Type B pancreatic cell (in vitro differentiated cells): ENCODE measurements at places on chromosomes 2 and 18.
A peak's percentile ranks its signal among the peaks of the same experiment; 100 is the strongest.

GRCh38 chr2:180578441-180578840 lies 402.0 kb upstream of the UBE2E3 start:
- no peak overlapping the region for H3K27ac ChIP-seq
- no peaks in the 10 kb centered on the region for H3K27me3 ChIP-seq
- DNase-seq: no peak
- no peaks in the 10 kb centered on the region for H3K36me3 ChIP-seq
- no peaks in the 10 kb centered on the region for H3K4me1 ChIP-seq
- H3K4me3 ChIP-seq: no peak overlapping the region

DNA sequence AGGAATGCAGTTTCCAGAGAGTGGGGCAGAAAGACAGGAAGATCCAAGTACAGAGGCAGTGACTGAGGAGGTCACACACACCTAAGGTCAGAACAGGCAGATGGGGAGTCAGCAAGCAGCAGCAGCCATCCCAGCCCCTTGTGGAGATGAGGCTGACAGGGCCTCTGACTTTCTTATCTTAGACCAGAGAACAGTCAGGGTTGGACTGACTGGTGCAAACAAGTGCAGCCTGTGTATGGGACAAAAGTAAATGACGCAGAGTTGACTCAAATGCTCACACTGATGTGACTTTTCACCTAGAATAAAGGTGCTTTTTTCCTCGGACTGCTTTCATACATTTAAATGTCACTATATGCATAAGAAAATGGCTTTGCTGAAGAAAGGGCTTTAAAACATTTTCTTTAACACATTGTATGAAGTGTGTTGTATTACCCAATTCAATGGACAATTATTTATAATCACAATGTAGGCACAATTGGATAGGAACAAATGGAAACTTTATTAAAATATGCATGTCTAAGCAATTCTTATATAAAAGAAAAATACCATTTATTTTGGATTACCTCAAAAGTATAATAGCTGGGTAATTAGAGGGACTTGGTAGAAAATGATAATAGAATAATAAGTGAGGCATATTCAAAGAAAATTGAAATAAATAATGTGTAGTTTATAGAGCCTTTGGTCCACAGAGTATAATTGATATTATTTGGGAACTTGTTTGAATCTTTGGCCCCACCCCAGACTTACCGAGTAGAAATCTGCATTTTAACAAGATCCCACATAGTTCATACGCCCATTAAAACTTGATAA lies 1321.5 kb upstream of the CELF4 start:
- H3K36me3 ChIP-seq: no peaks in the 10 kb centered on the region
- no peaks in the 10 kb centered on the region for H3K27me3 ChIP-seq
- no peaks in the 10 kb centered on the region for H3K4me1 ChIP-seq
- no peak for DNase-seq
- H3K4me3 ChIP-seq: no peak overlapping the region
- H3K27ac ChIP-seq: no peak overlapping the region

DNA sequence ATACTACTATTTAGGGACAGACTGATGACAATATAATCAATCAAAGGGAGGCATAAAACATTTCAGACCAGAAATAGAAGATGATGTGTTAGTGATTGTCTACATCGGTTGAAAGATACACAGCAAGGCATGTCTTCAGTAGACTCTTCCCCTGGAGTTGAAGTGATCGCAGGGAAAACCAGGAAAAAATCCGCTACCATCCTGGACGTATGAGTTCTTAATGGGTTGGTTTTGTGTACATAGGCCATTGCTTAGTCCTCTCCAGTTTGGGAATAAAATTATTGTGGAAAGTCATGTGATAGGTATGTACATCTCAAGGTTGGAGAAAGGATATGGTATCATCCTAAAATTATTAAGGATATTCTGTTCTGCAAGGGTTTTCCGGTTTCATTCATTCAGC lies 4.3 kb downstream of the APCDD1 start:
- H3K4me3 ChIP-seq: peak overlapping the region; percentile 87
- no peaks in the 10 kb centered on the region for H3K27me3 ChIP-seq
- peak overlapping the region; percentile 39 for H3K27ac ChIP-seq
- peaks cover 31% of the 10 kb centered on the region for H3K36me3 ChIP-seq

- no peaks in the 10 kb centered on the region for H3K36me3 ChIP-seq
- H3K27ac ChIP-seq: peak within 1 kb of the TSS; percentile 94
- H3K4me1 ChIP-seq: peaks cover 21% of the 10 kb centered on the region
- H3K27me3 ChIP-seq: no peaks in the 10 kb centered on the region
- DNase-seq: peak; percentile 92
Measured at GRCh38 chr2:158456309-158457066, at the start of the genes CCDC148 and PKP4. TSS of gene CCDC148 (minus strand) at chr2:158456753. CDS start at chr2:158456439, 314 bp downstream. TSS of gene PKP4 (plus strand) at chr2:158456952. CDS start at chr2:158533185, 76,233 bp downstream.

DNA sequence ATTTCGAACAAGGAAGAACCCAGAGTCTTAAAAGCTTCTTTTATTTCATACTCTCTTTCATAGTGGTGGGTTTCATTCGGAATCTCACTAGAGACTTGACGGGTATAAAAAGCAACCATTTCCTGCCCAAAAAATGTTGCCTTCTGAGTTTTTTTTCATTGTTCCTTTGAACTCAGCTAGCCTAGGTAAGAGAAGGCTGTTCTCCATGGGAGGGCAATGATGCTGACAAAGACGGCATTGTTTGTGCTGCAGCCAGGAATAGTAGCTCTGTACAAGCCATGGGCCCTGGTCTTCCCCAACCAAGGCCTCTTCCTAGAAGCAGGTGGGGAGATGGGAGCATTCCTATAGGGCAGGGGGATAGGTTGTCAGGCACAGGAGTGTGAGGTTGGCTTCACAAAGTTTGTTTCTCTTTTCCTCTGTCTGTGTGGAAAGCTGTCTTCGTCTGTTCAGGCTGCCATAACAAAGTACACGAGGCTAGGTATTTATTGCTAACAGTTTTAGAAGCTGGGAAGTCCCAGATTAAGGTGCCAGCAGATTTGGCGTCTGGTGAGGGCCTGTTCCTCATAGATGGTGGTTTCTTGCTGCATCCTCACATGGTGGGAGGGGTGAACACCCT lies 405.1 kb downstream of the NBAS start:
- H3K27me3 ChIP-seq: no peaks in the 10 kb centered on the region
- H3K27ac ChIP-seq: no peak overlapping the region
- DNase-seq: no peak
- peaks cover 11% of the 10 kb centered on the region for H3K4me1 ChIP-seq
- no peak overlapping the region for H3K4me3 ChIP-seq
- no peaks in the 10 kb centered on the region for H3K36me3 ChIP-seq

DNA sequence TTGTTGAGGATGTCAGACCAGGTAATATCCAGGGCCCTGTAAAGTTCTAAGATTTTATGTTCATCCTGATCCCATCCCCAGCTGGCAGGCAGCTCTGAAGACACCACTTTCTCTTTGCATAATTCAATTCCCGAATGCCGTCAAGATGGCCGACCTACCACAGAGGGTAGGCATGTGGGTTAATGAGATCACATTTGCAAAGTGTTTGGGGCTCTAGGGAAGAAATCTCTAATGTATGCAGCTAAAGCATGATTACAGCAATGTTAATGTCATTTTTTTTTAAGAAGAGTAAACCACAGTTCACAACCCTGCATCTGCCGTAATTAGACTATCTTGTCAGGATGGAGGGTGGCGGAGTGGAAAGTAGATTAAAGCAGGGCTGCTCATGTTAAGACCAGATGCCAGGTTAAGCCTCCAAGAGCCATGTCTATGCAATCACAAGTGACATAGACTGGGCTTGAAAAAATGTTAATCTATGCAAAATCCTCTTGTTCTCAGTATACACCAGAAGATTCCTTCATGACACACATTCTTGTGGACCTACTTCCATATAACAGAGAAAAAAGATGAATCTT lies 131.4 kb downstream of the ALK start:
- no peak for DNase-seq
- no peaks in the 10 kb centered on the region for H3K27me3 ChIP-seq
- no peaks in the 10 kb centered on the region for H3K36me3 ChIP-seq
- H3K4me1 ChIP-seq: peaks cover 5% of the 10 kb centered on the region

GRCh38 chr2:39787950-39788349 lies 8.9 kb upstream of the THUMPD2 start:
- no peak for DNase-seq
- no peak overlapping the region for H3K27ac ChIP-seq
- no peaks in the 10 kb centered on the region for H3K36me3 ChIP-seq
- H3K4me3 ChIP-seq: no peak overlapping the region
- H3K27me3 ChIP-seq: no peaks in the 10 kb centered on the region
